ENCODE measurements at places on chromosomes 1 and 21.
A peak's percentile ranks its signal among the peaks of the same experiment; 100 is the strongest.

- no peak for DNase-seq
Measured at GRCh38 chr1:222286011-222286410, 261.9 kb downstream of the HHIPL2 start.

- no peak for DNase-seq
Measured at GRCh38 chr1:98739762-98740161, 78.2 kb downstream of the SNX7 start.

GRCh38 chr21:29313662-29314408 lies 15.1 kb downstream of the BACH1 start:
- no peak for DNase-seq

DNA sequence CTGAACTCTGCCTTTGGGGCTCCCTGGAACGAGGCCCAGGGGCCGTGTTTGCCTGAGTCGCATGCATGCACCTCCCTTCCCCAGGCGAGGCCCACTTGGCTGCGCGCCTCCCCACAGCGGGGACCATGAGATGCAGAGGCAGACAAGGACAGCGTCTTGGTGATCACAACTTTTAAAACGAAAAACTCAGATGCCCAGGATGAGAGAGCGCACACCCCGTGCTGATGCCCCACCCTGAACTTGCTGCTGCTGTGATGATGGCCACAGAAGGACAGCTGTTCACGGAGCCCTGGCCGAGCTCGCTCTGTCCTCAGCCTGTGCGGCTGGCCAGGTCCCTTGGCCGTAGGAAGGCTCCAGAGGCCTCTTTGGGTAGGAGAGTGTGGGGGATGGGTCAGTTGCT lies 11.4 kb upstream of the PRMT2 start:
- DNase-seq: no peak

GRCh38 chr1:54401799-54402198 lies 4.4 kb downstream of the SSBP3 start:
- no peak for DNase-seq

- no peak for DNase-seq
Measured at GRCh38 chr1:155913969-155914757, 3.0 kb upstream of the RIT1 start.

GRCh38 chr1:77282866-77283539 lies 1.2 kb downstream of the AK5 start:
- DNase-seq: peak; percentile 17

- DNase-seq: no peak
Measured at GRCh38 chr1:52876843-52877242, 34.3 kb downstream of the ZYG11A start.

- DNase-seq: no peak
Measured at GRCh38 chr1:164588516-164589341, 29.7 kb downstream of the PBX1 start.

DNA sequence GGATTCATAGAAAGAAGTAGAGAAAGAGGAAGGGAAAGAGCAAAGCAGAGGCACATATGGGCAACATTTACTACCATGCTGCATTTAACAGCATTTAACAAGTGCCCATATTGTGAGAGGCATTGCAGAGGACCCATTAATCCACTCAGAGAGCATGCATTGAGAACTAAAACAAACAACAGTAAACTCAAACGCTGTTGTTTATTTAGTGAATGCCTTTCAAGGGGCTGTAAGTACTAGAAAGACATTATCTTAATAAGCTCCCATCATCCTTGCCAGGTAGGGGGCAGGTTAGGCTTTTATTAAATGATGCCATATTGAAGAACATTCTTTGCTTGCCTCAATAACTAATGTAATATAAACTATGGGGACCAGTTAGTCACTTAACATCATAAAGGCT lies 254.3 kb upstream of the DAB1 start:
- no peak for DNase-seq

- DNase-seq: no peak
Measured at GRCh38 chr1:170556917-170557316, 25.0 kb downstream of the GORAB start.

GRCh38 chr21:35508139-35508888 lies 459.2 kb upstream of the RUNX1 start:
- DNase-seq: peak; percentile 30

- DNase-seq: no peak
Measured at GRCh38 chr1:198923993-198924392, 285.2 kb downstream of the PTPRC start.

- no peak for DNase-seq
Measured at GRCh38 chr1:115173151-115173550, 83.8 kb upstream of the TSPAN2 start.

DNA sequence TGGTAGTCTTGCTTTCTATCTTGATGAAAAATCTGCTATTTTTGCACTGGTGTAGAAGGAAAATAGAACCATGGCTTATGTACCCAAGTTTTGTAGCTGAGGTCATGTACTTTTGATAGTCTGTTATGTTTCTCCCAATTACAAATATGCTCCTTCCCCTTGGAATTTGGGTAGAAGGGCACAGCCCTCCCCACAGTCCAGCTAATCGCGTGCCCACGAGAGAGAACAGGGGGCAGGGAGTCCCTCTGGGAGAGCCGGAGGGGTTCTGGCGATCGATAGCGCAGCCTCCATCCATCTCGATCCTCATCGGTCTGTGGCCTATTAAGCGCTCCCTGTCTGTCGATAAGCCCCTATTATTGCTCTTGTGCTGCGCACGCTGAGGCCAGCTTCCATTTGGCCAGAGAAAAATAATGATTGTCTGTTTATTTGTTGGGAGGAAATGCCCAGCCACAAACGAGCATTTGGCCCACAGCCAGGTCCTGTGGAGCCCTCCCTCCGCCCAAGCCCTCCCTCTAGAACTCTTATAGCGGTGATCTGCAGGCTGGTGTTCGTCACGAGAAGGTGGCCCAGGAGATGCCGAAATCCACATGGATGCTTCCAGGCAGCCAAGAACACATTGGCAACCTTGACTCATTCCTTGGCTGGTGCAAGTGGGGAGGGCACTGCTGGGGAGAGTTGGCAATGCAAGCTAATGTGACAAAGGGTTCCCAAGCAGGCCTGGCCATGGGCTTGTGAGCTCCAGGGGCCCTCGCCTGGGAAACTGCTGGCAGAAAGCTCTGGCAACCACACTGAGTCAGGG lies 134.7 kb upstream of the TNR start:
- DNase-seq: no peak

- no peak for DNase-seq
Measured at GRCh38 chr21:29627905-29628304, 311.9 kb downstream of the GRIK1 start.

GRCh38 chr1:200178340-200178739 lies 150.8 kb downstream of the NR5A2 start:
- DNase-seq: no peak

DNA sequence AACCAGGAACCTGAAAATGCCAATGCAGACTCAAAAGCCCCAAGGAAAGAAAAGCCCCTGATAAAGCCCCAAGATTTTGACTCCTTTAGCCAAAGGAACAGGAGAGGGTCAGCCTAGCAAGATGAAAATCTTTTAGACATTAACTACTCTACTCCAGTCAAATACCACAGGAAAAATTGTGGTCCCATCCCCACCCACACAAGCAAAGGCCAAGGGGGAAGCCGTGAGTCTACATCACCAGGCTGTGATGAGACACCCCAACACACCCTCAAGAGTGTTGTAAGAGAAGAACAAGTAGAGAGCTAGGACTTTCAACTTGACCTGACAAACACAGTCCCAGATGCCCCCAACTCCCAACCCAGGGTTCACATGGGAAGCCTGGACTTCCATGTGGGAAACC lies 192.8 kb upstream of the NR5A2 start:
- no peak for DNase-seq

DNA sequence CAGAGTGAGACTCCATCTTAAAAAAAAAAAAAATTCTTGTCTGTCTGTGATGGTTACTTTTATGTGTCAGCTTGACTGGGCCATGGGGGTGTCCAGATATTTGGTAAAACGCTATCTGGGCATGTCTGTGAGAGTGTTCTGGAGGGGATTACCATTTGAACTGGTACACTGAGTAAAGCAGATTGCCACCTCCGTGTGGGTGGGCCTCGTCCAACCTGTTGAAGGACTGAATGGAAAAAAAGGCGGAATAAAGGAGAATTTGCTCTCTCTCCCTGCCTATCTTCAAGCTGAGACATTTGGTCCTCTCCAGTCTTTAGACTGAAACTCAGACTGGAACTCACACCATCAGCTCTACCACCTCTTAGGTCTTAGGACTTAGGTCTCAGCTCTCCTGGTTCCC lies 82.8 kb downstream of the MIS18A start:
- no peak for DNase-seq

DNA sequence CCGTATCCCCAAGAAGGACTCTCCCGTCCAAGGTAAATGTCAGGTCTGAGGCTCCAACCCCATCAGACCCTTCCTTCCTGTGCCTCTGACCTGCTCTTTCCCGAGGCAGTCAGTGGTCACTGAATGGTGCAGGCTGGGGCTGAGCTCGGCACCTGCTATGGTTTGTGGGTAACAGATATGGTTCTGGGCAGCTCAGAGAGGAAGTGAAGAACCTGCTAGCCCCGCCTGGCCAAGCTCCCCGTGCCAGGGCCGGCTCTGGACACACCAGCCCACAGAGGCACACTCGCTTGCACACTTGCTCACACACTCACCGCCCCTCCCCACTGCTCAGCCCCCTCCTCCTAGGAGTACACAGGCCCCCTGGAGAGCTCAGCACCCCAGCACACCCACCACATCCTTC lies 16.4 kb downstream of the NCMAP start:
- no peak for DNase-seq

DNA sequence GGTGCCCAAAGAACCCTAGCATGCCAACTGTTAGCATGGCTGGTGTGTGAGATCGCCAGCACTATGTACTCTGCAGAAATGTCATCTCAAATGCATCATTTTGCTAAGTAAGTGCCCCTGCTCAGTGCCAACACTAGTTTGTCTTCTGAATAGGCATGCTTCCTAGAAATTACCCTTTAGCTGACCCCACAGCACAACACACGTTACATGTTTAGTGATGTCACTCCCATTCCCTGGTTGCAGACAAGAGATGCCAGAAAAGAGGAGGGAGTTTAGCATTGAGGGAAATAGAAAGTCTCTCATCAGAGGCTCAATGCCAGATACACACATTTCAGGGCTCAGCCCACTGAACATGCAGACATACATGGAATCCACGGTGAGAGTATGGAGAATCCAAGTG lies 9.3 kb upstream of the ST6GALNAC3 start:
- DNase-seq: no peak

DNA sequence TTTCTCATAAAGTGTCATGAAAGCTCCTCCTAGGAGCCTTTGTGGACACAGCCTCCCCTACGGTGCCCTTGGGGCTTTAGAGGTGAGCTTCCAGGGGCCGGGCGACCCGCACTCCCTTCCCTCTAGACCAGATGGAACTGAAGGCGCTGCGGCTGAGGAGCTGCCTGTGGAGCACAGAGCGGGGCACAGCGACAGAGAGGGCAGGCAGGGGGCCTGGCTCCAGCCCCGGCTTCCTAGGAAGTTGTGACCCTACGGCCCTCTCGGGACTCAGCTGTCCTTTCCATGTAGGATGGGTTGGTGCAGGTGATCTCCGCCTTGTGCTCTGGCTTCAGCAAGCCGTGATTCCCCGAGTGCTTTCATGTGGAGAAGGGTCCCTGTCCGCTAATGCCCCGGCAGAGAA lies 23.6 kb upstream of the NEK2 start:
- DNase-seq: no peak

- no peak for DNase-seq
Measured at GRCh38 chr1:95252422-95252821, 18.4 kb downstream of the RWDD3 start.

GRCh38 chr1:115082949-115083348 lies 6.4 kb downstream of the TSPAN2 start:
- no peak for DNase-seq

GRCh38 chr1:245153552-245154428 lies 995 bp upstream of the KIF26B start:
- peak; percentile 20 for DNase-seq

DNA sequence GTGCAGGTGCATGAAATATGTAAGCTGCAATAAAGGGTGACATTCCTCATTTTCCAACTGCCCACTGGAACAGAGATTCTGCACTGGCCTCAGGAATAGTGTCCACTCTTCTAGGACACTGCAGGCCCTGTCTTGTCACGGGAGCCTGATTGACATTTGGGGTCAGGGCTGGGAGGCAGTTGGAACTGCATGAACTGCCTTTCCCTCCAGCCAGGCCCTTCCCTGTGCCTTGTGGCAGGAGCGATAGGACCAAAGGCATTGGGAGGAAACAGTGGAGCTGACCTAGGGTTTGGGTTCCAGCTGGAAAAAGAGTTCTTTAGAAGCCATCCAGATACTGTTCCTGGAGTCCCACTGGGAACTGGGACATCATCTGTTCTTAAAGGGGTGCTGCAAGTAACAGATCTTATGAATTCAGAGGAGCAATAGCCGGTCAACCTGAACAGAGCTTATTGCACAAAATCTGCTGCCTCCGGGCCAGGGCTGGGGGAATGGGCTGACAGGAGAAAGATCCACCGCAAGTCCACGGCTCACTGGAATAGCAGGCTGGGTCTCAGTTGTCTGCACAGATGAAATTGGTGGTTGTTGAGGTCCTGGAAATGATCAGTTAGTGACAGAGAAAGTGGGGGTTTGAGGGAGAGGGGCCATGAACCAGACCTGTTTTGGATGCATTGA lies 451.7 kb downstream of the CAMTA1 start:
- DNase-seq: no peak

- no peak for DNase-seq
Measured at GRCh38 chr1:28031173-28031572, 57.2 kb downstream of the EYA3 start.

DNA sequence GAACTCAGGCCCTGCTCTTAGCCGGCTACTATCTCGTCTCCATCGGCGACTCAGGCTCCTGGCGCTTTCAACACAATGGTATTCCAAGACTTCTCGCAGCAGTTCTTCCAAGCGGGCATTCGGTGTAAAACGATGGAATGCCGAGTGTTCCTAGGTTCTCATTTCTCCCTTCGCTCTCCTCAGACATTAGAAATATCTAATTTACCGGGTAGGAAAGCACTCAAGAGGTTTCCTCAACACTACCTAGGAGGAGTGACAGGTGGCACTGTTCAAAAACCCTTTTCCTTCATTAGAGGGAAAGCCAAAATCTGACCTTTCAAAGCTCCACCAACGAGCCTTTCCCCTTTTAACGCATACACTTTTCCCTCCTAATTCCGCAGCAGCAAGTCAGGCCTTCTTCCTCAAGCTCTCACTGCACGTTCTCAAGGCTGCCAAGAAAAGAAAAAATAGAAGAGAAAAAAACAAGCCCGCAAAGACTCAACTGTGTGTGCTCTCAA lies 601 bp downstream of the UBE2G2 start:
- no peak for DNase-seq

GRCh38 chr1:245462161-245462560 lies 307.4 kb downstream of the KIF26B start:
- no peak for DNase-seq

GRCh38 chr1:66464802-66465201 lies 69.2 kb upstream of the SGIP1 start:
- DNase-seq: no peak

- DNase-seq: no peak
Measured at GRCh38 chr1:212600980-212601379, 7.6 kb upstream of the ATF3 start.

GRCh38 chr1:219724440-219724839 lies 111.5 kb upstream of the ZC3H11B start:
- DNase-seq: no peak

DNA sequence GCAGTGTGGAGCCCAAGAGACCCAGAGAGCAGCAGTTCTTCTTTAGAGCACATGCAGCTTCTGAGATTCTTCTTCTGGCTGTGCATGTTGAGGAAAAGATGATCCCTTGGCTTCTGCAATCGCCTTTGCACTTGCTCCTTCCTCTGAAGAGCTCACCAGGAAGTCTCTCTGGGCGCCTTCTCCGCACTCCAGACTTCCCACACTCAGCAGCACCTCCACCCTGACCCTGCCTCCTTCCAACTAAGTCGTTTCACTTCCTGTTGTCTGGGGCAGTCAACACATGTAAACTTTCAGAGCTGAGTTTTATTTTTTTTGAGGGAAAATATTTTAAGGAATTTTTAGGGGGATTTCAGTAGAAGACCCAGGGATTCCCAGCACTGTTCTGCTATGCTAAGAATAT lies 73.4 kb upstream of the F3 start:
- DNase-seq: no peak
